ENCODE measurements at places on chromosomes 7 and 10.

DNA sequence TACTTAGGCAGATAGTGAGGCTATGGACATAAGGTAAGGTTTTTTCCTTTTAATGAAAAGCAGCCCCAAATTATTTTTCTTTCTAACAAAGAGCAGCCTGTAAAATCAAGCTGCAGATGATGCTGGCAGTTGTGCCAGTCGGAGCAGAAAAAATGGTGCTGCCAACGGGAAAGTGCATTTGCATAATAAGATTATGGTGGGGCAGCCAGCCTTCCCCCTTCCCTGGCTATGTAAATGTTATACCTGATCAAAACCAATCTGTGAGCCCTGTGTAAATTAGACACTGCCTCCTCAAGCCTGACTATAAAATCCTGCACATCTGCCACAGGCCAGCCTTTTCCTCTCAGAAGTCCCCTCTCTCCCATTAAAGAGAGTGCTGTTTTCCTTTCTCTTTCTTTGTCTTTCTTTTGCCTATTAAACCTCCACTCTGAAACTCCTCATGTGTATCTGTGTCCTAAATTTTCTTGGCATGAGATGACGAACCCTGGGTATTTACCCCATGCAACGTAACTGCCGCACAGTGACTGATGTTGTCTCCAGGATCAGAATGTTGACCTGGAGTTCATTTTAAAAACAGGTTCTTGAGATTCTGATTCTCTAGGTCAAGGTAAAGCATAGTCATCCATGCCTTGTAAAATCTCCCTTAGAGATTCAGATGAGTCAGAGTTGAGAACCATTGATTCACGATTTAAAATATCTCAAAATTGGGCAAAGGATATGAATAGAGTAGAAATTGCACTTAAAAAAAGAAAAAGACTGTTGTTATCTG lies 167.3 kb upstream of the C1GALT1 start:
- DNase-seq: no peak

GRCh38 chr7:100585511-100586265 lies at the start of gene LRCH4:
Gene LRCH4, minus strand, starts transcription at chr7:100586129. Its CDS starts 29 bp downstream, at chr7:100586100.
- peak; percentile 58 for DNase-seq

DNA sequence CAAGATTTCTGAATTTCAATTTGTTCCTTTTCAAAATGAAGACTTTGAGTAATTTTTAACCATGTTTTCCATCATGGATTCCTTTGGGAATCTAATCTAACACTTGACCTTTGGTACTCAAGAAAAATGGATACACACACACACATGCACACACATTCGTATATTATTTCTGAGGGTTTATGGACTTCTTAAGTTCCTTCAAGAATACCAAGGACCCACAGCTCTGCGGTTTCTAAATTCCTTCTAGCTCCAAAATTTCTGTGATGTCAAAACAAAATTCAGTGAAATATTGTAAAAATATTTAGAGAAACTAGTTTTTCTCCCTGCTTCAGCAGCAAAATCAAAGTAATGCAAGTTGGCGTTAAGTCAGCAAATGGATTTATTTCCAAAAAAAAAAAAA lies 98.3 kb upstream of the FAM13C start:
- DNase-seq: no peak

DNA sequence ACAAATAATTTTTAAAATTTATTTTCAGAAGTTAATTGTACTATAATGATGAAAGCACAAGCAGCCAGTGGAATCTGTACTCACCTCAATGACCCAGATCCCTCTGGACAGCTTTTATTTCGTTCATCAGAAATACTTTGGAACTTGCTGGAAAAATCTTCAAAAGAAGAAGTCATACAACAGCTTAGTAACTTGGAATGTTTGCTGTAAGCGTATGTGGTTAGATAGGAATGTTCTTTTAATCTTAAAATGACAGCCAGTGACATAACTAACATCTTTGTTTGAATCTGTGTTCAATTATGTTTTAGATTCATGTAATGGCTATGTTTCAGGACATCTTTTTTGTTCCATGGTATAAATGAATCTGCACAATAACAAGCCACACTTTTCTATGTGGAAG lies 26.8 kb downstream of the CFAP69 start:
- no peak for DNase-seq

- DNase-seq: no peak
These were observed 331.0 kb downstream of the PRPF18 start for GRCh38 chr10:13917791-13918190.

DNA sequence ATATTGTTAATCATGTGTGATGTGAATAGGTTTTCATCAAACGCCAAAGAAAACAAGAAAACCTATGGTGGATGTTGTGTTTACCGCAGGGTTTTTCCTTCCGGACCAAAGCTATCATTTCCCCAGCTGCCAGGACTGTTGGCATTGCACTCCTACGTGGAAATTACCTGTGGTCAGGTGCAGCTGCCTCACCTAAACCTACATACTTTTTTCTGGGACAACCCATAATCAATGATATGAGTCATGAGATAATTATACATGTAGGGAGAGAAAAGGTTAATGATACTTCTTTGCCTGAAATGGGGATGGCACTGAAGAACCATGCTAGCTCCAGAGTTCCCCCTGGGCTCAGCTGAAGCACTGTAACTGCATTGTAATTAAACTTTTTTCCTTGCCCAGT lies 223.6 kb upstream of the SEMA3E start:
- no peak for DNase-seq

DNA sequence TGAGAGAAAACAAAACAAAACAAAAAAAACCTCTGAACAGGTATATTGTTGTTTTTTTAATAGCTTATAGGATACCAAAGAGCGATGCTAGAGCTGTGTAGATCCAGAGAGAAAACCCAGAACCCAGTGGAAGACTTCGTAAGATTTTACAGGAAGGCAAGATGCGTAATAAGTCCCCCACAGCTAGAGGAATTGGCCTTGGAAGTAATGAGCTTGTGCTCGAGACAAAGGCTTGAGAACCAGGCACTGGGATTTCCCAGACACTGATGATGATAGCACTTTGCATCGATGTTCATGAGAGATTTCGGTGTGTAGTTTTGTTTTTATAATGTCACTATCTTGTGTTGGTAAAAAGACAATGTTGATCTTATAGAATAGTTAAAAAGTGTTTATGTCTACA lies 821.5 kb upstream of the IGFBP3 start:
- no peak for DNase-seq

DNA sequence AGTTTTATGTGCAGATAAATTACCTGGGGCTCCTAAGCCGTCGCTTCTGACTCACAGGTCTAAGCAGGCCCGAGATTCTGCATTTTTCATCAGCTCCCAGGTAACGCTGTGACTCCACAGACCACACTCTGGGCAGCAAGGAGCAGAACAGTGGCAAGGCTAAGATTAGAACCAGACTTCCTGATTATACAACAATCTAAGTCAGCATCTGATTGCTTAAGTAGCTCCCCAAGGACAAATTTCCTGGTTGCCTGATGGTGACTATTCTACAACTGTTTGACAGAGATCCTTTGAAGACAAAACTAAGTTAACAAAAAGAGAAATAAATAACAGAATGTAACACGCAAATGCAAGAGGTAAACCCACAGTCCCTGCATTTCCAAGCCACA lies 69.0 kb downstream of the CREB3L2 start:
- DNase-seq: no peak

GRCh38 chr10:126119599-126119998 lies 223.2 kb downstream of the FANK1 start:
- no peak for DNase-seq

DNA sequence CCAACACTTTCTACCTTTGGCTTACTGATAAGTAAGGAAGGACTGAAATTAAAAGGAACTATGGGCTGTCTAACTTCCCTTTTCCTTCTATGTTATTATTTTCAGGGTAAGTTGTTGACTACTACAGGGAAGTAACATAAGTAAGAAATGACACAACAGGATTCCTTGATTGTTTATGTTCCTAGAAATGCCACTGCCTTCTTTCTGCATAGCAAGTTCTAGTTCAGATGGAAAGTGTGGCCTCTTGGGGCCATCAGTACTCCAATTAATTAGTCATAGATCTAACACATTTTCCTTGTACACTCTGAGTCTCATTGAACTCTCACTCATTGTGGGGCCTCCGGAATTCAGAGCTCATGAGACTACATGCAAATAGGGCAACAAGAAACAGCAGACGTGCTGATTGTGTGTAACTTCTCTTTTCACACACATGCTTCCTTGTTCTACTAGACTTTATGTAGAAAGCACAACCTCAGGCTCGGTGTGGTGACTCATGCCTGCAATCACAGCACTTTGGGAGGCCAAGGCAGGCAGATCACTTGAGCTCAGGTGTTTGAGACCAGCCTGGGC lies 35.3 kb upstream of the HIBADH start:
- no peak for DNase-seq

DNA sequence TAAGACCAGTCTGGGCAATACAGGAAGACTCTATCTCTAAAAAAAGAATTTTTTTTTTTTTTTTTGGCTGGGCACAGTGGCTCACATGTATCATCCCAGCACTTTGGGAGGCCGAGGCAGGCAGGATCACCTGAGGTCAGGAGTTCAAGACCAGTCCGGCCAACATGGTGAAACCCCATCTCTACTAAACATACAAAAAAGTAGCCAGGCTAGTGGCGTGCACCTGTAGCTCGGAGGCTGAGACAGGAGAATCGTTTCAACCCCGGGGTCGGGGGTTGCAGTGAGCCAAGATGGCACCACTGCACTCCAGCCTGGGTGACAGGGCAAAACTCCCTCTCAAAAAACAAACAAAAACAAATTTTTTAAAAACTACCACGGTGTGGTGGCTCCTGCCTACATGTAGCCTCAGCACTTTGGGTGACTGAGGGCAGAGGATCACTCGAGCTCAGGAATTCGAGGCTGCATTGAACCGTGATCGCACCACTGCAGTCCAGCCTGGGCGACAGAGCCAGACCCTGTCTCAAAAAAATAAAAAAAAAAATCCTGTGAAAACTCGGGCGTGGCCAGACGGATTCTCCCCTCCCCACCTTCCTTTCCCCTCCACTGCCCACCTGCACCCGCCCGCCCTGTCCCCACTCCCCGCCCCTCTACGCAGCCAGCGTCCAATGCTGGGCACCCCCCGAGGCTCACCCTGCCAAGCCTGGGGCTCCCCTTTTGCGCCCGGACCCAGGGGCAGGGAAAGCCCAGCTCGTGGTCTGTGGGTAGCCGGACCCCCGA lies 745 bp upstream of the ORAI2 start:
- DNase-seq: no peak

GRCh38 chr7:140200061-140200989 lies 23.5 kb upstream of the KDM7A start:
- no peak for DNase-seq

GRCh38 chr10:43396061-43396927 lies 12.7 kb downstream of the HNRNPF start:
- peak; percentile 80 for DNase-seq

DNA sequence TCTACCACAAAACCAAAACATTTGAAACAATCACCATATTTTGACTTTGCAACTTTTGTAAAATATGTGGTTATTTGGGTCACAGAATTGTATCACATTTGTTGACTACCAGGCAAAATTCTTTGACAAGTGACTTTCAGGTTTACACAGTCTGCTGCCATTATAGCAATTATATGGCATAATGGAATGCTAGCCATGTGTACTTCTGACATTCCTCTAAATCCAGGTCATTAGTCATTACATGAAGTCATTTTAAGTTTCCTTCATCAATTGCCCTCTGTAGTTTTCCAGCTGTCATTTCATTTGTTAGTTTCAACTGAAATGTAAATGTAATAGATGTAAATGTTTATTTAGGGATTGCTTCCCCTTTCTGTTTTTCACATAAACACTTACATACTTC lies 137.5 kb downstream of the IMMP2L start:
- DNase-seq: no peak

- DNase-seq: no peak
These were observed 18.7 kb downstream of the GRID1 start for GRCh38 chr10:86347856-86348255.

DNA sequence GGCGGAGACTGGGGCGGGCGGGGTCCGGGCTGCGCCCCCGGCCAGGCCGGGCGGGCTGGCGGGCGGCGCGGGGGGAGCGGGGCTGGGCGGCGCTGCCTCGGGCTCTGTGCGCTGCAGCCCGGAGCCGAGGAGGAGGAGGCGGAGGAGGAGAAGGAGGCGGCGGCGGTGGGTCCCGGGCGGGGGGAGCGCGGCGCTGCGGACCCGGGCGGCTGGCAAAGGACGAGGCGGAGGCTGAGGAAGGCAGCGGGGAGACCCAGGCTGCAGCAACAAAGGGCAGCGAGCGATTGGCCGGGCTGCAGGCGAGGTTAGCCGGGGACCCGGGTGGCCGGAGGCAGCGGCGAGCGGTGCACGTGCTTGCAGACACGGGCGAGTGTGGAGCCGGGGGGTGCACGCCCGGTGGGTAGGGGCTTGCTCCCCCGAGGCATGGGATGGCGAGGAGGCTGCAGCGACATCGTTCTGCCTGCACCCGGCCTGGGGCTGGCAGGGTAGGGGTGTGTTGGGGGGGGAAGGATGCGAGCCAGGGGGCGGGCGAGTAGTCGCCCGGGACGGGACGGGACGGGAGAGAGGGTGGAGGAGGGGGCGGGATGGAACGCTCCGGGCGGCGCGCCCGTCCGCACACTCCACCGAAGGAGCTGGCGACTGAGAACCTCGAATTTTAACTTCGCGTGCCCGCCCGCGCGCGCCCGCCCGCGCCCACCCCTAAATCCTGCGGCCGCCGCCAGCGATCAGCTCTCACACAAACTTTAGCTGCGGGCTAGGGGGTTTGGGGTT lies 844 bp upstream of the KAT6B start:
- DNase-seq: no peak

GRCh38 chr7:119733127-119733879 lies 539.7 kb upstream of the KCND2 start:
- DNase-seq: no peak

DNA sequence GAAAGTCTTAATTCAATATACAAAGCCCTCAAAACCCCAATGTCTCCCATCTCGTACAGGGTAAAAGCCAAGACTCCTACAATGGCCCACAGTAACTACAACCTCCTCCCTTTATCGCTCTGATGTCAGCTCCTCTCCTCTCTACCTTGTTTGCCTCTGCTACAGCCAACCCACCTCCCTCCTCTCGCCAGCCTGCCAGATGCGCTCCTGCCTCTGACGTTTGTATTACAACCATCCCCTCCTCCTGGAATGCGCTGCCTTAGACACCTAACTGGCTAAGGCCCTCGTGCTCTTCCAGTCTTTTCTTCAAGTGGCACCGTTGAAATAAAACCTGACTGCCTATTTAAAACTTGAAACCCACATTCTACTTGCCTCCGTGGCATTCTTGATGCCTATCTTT lies 115.3 kb upstream of the MYO3A start:
- DNase-seq: no peak

Data from activated T-cell treated with anti-CD3 and anti-CD28 coated beads for 48 hours (primary cell).